Activated CD4-positive, alpha-beta T cell treated with anti-CD3 and anti-CD28 coated beads, Interleukin-2, amount 10 ng/mL, durations not matched to agents 7 days and 5 days (primary cell): ENCODE measurements at places on chromosomes 6 and 20. TPM values are rescaled to one million over a fixed set of nuclear protein-coding genes. Genes with fewer than 3 reads are reported as not detected.

DNA sequence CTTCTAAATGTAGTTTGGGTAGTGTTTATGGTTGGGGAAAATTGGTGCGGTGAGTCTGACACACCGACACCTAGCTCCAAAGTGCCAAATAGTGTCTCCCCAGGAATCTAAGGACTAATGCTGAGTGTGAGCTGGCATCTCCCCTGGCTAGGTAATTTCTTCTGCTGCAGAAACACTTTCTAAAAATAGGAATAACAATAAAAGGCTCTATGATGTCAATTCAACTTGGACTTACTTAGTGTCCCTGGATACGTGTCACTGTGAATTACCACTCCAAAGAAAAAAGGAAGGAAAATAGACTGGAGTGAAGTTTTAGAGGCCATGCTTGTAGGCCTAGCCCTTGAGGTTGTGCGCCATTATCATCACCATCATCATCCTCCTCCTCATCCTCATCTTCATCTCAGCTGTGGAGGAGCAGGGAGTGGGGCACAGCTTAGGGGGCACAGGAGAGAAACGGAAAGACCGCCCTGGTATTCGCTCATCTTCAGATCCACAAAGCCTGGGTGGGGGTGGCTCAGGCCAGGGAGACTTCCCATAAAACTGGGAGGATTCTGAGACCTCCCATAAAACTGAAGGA is 89.6 kb downstream of the TBC1D7 start:
- no peaks in the 10 kb centered on the region for H3K4me1 ChIP-seq
- H3K4me3 ChIP-seq, result no peak overlapping the region
- H3K27me3 ChIP-seq, result no peaks in the 10 kb centered on the region

DNA sequence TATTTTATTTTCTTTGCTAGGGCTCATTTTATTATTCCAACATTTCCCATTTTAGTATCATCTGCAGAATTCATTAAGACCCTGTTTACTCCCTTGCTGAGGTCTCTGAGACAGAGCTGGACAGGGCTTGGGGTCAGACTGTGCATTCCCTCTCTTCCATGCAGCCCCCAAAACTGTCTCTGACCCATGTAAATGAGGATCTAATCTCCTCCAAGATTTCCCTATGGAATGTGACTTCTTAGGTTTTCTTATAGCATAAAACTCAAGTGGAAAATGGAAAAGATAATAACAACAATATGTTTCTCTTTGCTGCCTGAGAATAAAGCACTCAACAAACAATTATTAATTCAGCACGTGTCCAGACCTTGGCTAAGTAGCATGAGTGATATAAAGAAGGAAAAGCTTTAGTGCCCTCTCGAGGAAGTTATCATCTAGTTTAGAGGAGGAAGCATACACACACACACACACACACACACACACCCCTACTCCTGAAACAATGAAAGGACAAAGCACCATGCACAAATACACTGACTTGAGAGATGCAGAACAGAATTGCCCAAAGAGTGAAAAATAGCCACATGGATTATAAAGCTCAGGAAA is 815.5 kb downstream of the BCKDHB start:
- H3K27ac ChIP-seq, result no peak overlapping the region
- no peaks in the 10 kb centered on the region for H3K4me1 ChIP-seq
- no peaks in the 10 kb centered on the region for H3K27me3 ChIP-seq
- no peak overlapping the region for H3K4me3 ChIP-seq
- no peak for DNase-seq

GRCh38 chr6:162468326-162468725 is 259.2 kb downstream of the PRKN start:
- no peak overlapping the region for H3K4me3 ChIP-seq
- DNase-seq, result no peak
- H3K27me3 ChIP-seq, result no peaks in the 10 kb centered on the region

- H3K4me1 ChIP-seq, result peaks cover 34% of the 10 kb centered on the region
- H3K27me3 ChIP-seq, result peaks cover 4% of the 10 kb centered on the region
- no peak for DNase-seq
- H3K27ac ChIP-seq, result no peak overlapping the region
- H3K36me3 ChIP-seq, result peaks cover 17% of the 10 kb centered on the region
Observed at GRCh38 chr6:157494132-157494710, 113.2 kb downstream of the ZDHHC14 start.

DNA sequence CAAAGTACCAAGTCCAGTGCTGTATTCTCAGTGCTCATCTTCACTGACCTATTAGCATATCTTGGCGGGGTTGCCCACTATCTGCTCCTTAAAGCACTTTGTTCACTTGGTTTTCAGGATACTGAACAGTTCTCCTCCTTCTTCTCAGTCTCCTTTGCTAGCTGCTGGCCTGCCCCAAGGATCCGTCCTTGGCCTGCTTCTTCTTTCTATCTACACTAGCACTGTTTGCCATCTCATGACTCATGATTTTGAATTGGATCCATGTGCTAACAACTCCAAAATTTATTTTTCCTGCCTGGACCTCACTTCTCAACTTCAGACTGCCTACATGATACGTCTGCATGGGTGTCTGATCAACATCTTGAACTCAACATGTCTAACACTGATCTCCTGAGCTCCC is 15.5 kb downstream of the TPD52L1 start:
- peaks cover 14% of the 10 kb centered on the region for H3K27me3 ChIP-seq
- DNase-seq, result no peak
- no peak overlapping the region for H3K27ac ChIP-seq
- H3K36me3 ChIP-seq, result no peaks in the 10 kb centered on the region

GRCh38 chr6:5132731-5133130 is 47.6 kb downstream of the PPP1R3G start:
- H3K27me3 ChIP-seq, result no peaks in the 10 kb centered on the region
- peaks cover 5% of the 10 kb centered on the region for H3K4me1 ChIP-seq
- no peaks in the 10 kb centered on the region for H3K36me3 ChIP-seq
- no peak overlapping the region for H3K27ac ChIP-seq
- H3K4me3 ChIP-seq, result no peak overlapping the region
- DNase-seq, result no peak

- no peak for DNase-seq
- H3K27ac ChIP-seq, result no peak overlapping the region
- H3K4me1 ChIP-seq, result peaks cover 9% of the 10 kb centered on the region
- H3K27me3 ChIP-seq, result no peaks in the 10 kb centered on the region
Observed at GRCh38 chr6:36631326-36632011, 37.3 kb downstream of the SRSF3 start.

GRCh38 chr20:62548471-62548870 is 72.7 kb upstream of the GATA5 start:
- no peak for DNase-seq
- H3K36me3 ChIP-seq, result no peaks in the 10 kb centered on the region
- no peak overlapping the region for H3K4me3 ChIP-seq
- H3K27ac ChIP-seq, result no peak overlapping the region
- no peaks in the 10 kb centered on the region for H3K4me1 ChIP-seq

- peaks cover 21% of the 10 kb centered on the region for H3K4me1 ChIP-seq
- no peak overlapping the region for H3K4me3 ChIP-seq
- DNase-seq, result no peak
- no peak overlapping the region for H3K27ac ChIP-seq
- no peaks in the 10 kb centered on the region for H3K27me3 ChIP-seq
Observed at GRCh38 chr6:7201444-7201731, 93.6 kb downstream of the RREB1 start.

DNA sequence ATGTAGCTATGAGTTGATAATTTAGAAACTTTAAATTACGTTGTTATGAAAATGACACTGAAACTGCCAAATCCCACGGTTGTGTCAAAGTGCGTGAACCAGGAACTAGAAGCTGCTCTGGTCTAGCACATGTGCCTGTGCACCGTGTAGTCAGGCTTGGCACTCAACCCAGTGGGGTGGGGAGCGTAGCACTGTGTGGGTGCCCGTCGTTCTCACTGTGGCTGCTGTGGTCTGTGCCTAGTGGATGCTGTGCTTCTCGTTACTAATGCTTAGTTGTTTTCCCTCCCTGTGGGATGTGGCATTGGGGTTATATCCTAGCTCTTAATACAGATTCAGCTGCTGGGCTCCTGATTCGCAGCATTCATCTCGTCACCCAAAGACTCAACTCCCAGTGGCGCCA is 46.2 kb upstream of the ADIG start:
- no peak for DNase-seq
- peaks cover 15% of the 10 kb centered on the region for H3K4me1 ChIP-seq
- no peak overlapping the region for H3K27ac ChIP-seq
- H3K27me3 ChIP-seq, result no peaks in the 10 kb centered on the region

GRCh38 chr6:73460056-73460455 is 1.5 kb upstream of the MTO1 start:
- no peaks in the 10 kb centered on the region for H3K27me3 ChIP-seq
- peaks cover 19% of the 10 kb centered on the region for H3K36me3 ChIP-seq
- peaks cover 58% of the 10 kb centered on the region for H3K4me1 ChIP-seq
- H3K27ac ChIP-seq, result peak overlapping the region; percentile 99
- H3K4me3 ChIP-seq, result peak overlapping the region; percentile 98
- no peak for DNase-seq

GRCh38 chr20:57678340-57678739 is 31.5 kb downstream of the PMEPA1 start:
- peaks cover 5% of the 10 kb centered on the region for H3K27me3 ChIP-seq
- H3K4me3 ChIP-seq, result no peak overlapping the region
- peaks cover 15% of the 10 kb centered on the region for H3K4me1 ChIP-seq
- no peak overlapping the region for H3K27ac ChIP-seq
- H3K36me3 ChIP-seq, result no peaks in the 10 kb centered on the region

- H3K4me1 ChIP-seq, result peaks cover 26% of the 10 kb centered on the region
- DNase-seq, result no peak
- H3K27ac ChIP-seq, result no peak overlapping the region
- peaks cover 37% of the 10 kb centered on the region for H3K27me3 ChIP-seq
- peaks cover 9% of the 10 kb centered on the region for H3K36me3 ChIP-seq
- H3K4me3 ChIP-seq, result no peak overlapping the region
Observed at GRCh38 chr6:96834070-96834469, 3.2 kb downstream of the GPR63 start.

GRCh38 chr20:1313236-1313964 is 15.5 kb downstream of the SDCBP2 start:
- no peak overlapping the region for H3K4me3 ChIP-seq
- peaks cover 4% of the 10 kb centered on the region for H3K27me3 ChIP-seq
- no peak overlapping the region for H3K27ac ChIP-seq

DNA sequence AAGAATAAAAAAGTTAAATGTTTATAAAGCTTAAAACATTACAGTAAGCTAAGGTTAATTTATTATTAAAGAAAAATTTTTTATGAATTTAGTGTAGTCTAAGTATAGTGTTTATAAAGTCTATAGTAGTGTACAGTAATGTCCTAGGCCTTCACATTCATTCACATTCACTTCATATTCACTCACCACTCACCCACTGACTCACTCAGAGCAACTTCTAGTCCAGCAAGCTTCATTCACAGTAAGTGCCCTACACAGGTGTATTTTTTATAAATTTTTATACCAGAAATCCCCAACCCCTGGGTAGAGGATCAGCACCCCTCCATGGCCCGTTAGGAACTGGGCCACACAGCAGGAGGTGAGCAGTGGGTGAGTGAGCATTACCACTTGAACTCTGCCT is 24.3 kb upstream of the ADGRF1 start:
- H3K27ac ChIP-seq, result no peak overlapping the region
- no peak for DNase-seq
- peaks cover 8% of the 10 kb centered on the region for H3K27me3 ChIP-seq
- H3K36me3 ChIP-seq, result no peaks in the 10 kb centered on the region

DNA sequence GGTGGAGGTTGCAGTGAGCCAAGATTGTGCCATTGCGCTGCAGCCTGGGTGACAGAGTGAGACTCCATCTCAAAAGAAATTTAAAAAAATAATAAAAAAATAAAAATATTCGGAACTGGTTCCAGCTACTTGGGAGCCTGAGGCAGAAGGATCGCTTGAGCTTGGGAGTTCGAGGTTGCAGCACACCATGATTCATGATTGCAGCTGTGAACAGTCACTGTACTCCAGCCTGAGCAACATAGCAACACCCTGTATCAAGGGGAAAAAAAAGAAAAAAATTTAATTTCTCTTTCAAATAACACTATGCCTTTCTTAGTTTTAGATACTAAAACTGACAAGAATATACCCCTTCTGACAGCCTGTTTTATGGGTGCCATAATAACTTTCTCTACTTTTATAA is 10.5 kb downstream of the KDM1B start:
- peaks cover 30% of the 10 kb centered on the region for H3K36me3 ChIP-seq
- H3K27me3 ChIP-seq, result no peaks in the 10 kb centered on the region
- no peak for DNase-seq
- no peak overlapping the region for H3K27ac ChIP-seq
- no peaks in the 10 kb centered on the region for H3K4me1 ChIP-seq

GRCh38 chr20:14992961-14993360 is 655.5 kb upstream of the FLRT3 start:
- DNase-seq, result no peak
- no peak overlapping the region for H3K4me3 ChIP-seq
- H3K27ac ChIP-seq, result no peak overlapping the region
- H3K36me3 ChIP-seq, result no peaks in the 10 kb centered on the region

DNA sequence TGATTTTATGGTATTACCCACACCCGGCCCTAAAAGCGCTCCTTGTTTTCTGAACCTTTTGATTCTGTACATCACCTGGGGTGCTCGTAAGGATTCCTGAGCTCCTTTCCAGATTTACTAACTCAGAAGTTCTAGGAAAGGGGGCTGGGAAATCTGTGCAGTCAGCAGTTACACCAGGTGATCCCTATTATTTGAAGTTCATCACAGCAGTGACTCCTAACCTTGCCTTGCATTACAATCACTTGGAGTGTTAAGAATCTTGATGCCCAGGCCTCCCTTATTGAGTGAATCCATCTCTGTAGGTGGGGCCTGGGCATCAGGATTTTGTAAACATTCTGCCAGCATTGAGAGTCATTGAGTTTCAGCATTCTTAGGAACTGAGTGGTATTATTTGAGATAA is 44.7 kb downstream of the BMP6 start:
- no peak for DNase-seq
- no peak overlapping the region for H3K27ac ChIP-seq
- H3K4me3 ChIP-seq, result no peak overlapping the region
- peaks cover 3% of the 10 kb centered on the region for H3K4me1 ChIP-seq
- peaks cover 5% of the 10 kb centered on the region for H3K27me3 ChIP-seq

GRCh38 chr6:160110586-160111123 is 11.0 kb upstream of the SLC22A1 start:
- H3K27me3 ChIP-seq, result no peaks in the 10 kb centered on the region
- peaks cover 15% of the 10 kb centered on the region for H3K36me3 ChIP-seq
- no peak for DNase-seq
- no peak overlapping the region for H3K27ac ChIP-seq

GRCh38 chr20:62758226-62758912 is 37.9 kb upstream of the MRGBP start:
- H3K36me3 ChIP-seq, result no peaks in the 10 kb centered on the region
- H3K27me3 ChIP-seq, result peaks cover 20% of the 10 kb centered on the region
- no peak overlapping the region for H3K4me3 ChIP-seq

The SPTLC3 gene
- total RNA-seq, result 1.1 TPM

The GLP1R gene
- total RNA-seq, result not detected

The RGS17 gene
- not detected for total RNA-seq

The VSTM2L gene
- total RNA-seq, result not detected

The TXLNB gene
- total RNA-seq, result 0.35 TPM

The MEI4 gene
- not detected for total RNA-seq

The SAMD3 gene
- 50.9 TPM for total RNA-seq

The RAMACL gene
- total RNA-seq, result 0.25 TPM

The ANKRD6 gene
- total RNA-seq, result 3.3 TPM
